ENCODE measurements at places on chromosomes 7 and 10. TPM values are rescaled to one million over a fixed set of nuclear protein-coding genes. Genes with fewer than 3 reads are reported as not detected.

The TYW1B gene
- 0.88 TPM for total RNA-seq

The CTNNA3 gene
- not detected for total RNA-seq

The SPDYE18 gene
- total RNA-seq = 0.44 TPM

The ERVW-1 gene
- total RNA-seq = not detected

The SRGN gene
- 245 TPM for total RNA-seq

The GARIN1A gene
- total RNA-seq = 0.19 TPM
